ENCODE measurements at places on chromosomes 6 and 20.

GRCh38 chr20:57030611-57031600, 235.5 kb downstream of the BMP7 start:
- no peak for DNase-seq

DNA sequence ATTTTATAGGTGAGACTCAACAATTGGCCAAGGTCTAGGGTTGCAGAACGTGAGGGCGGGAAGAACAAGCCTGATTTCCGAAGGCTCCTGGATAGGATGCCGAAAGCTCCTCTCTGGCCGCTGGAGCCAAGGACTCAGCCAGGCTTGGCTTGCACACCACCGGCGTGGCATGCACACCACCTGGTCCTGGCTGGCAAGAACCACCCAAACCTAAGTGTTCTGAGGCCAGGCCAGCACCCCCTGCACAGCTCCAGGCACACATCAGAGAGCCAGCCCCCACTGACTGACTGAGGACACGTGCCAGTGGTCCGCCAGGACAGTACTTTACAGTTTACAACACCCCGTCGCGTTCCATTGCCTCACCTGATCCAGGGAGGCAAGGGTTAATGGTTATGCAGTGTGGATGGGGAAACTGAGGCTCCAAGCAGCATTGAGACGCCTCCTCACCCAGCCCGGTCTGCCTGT, 414 bp downstream of the TGM2 start:
- no peak for DNase-seq

GRCh38 chr6:96276856-96277255, 244.8 kb upstream of the UFL1 start:
- DNase-seq = no peak

DNA sequence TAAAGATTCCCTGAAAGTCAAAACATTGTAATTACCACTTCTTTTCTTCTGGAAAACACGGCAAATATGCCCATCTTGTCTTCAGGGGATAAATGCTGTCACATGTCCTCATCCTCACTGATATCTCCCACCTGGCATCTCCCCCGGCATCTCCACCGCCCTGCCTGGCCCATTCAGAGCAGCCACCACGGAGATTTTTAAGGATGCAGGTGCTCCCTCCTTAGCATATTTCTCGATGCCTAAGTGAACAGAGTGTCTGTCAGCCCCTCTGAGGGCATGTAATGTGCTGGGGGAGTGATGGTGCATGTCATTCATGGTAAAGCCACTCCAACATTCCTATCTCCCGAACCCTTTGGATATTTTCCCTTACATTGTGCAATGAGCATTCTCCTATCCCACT, 215.5 kb downstream of the PREX1 start:
- DNase-seq = no peak

- DNase-seq = no peak
Measured at GRCh38 chr6:170003451-170004160, 252.2 kb downstream of the ERMARD start.
